ENCODE measurements at places on chromosomes 12 and 14.

GRCh38 chr14:100622224-100622623, 35.0 kb upstream of the BEGAIN start:
- no peak for DNase-seq

- DNase-seq = no peak
These were observed 26.5 kb upstream of the STRAP start for GRCh38 chr12:15855646-15856045.

- DNase-seq = no peak
These were observed 18.1 kb downstream of the KRT85 start for GRCh38 chr12:52349196-52349595.

- DNase-seq = no peak
These were observed 195.5 kb downstream of the PAX9 start for GRCh38 chr14:36857136-36857535.

- no peak for DNase-seq
These were observed 9.3 kb upstream of the ITGA5 start for GRCh38 chr12:54428050-54429013.

GRCh38 chr12:46343118-46343852, 29.3 kb downstream of the SLC38A2 start:
- no peak for DNase-seq
